Ascending aorta (tissue), 2 donors: ENCODE measurements at places on chromosomes 2 and 18.

- no peaks in the 10 kb centered on the region for H3K36me3 ChIP-seq
- H3K4me3 ChIP-seq: no peak overlapping the region
- no peak for DNase-seq
- no peaks in the 10 kb centered on the region for H3K4me1 ChIP-seq
- peak overlapping the region; percentile 47 for H3K27ac ChIP-seq
- no peaks in the 10 kb centered on the region for H3K27me3 ChIP-seq
Observed at GRCh38 chr18:45241271-45241670, 374.0 kb upstream of the SLC14A2 start.

DNA sequence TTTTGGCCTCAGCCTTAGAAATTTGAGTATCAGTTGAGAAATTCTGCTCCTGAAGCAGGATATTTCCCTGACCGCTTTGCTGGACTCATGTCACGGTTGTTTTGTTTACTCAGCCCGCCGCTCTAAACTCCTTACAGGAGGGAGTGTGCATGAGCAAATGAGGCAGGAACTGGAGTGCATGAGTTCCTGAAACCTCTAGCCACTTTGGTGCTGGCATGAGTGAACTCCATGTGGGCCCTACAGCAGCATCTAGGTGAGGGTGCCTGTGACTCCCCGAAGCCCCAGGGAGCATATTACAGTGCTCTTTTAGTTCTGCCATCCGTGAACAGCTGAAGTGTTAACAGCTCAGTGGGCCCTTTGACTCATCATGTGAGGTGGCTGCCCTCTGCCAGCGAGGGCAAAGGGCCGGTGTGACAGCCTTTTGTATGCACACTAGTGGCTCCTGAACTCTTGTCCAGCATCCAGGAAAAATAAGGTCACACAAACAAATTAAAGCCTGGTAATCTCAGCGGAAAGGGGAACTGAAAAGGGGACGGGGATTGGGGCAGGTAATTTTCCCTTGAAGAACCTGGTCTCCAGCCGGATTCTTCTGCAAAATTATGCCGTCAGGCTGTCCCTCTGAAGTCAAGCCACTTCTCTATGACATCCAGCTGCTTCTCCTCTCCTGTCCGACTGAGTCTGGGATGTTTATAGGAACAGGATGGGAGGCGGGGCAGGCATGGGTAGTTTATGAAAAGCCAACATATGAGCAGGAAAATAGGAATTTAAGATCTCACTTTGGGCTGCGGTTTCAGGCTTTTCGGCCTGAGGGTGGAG, 1668.7 kb downstream of the SUCLG1 start:
- H3K4me1 ChIP-seq: no peaks in the 10 kb centered on the region
- H3K27me3 ChIP-seq: no peaks in the 10 kb centered on the region
- no peak for DNase-seq
- no peak overlapping the region for H3K4me3 ChIP-seq
- H3K27ac ChIP-seq: no peak overlapping the region

- H3K4me1 ChIP-seq: peaks cover 4% of the 10 kb centered on the region
- no peak for DNase-seq
- H3K27ac ChIP-seq: no peak overlapping the region
Observed at GRCh38 chr2:177232098-177232704, 19.6 kb downstream of the HNRNPA3 start.

DNA sequence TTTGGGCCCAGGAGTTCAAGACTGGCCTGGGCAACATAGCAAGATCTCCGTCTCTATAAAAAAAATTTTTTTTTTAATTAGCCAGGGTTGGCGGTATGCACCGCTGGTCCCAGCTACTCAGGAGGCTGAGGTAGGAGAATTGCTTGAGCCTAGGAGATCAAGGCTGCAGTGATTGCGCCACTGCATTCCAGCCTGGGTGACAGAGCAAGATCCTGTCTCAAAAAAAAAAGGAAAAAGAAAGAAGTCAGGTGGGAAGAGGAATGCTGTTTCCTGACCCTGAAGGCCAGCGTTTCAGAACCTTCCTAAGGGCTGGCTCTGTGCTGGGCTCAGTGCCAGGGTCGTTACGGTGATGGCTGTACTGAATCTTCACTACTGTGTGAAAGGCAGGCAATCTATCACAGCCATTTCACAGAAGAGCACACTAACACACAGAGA, 35.0 kb upstream of the AGAP1 start:
- H3K27me3 ChIP-seq: no peaks in the 10 kb centered on the region
- DNase-seq: no peak
- H3K27ac ChIP-seq: no peak overlapping the region
- no peak overlapping the region for H3K4me3 ChIP-seq
